ENCODE measurements at places on chromosomes 12 and 14.

DNA sequence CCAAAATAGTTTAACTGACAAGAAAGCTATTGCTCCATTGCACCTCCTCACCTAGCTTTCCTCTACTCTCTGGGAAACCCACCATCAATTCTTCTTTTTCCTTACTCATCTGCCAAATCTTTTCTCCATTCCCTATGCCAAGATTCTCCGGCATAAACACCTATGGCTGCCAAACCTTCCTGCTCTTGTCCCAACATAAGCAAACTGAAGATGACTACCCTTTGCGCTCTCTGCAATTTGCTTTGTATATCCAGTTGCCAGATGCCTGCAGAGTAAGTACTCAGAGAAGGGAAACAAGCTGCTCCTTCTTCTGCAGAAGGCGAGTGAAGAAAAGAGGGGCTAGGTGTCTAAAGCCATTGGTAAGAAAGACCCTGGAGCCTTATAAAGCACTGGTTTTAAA, 11.5 kb downstream of the PTGER2 start:
- no peak for DNase-seq

DNA sequence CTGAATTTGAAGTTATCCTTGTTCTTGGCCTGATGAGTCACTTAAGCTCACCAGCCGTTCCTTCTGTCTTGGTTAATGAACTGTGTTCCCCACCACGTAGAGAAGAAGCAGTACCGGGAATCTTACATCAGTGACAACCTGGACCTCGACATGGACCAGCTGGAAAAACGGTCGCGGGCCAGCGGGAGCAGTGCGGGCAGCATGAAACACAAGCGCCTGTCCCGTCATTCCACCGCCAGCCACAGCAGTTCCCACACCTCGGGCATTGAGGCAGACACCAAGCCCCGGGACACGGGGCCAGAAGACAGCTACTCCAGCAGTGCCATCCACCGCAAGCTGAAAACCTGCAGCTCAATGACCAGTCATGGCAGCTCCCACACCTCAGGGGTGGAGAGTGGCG, 68.2 kb downstream of the FRMD6 start:
- DNase-seq = no peak

- no peak for DNase-seq
Observed at GRCh38 chr12:132204063-132204792, 60.0 kb downstream of the NOC4L start.

GRCh38 chr12:124525455-124525854, 42.0 kb downstream of the NCOR2 start:
- no peak for DNase-seq

GRCh38 chr14:57519043-57519442, 25.4 kb upstream of the CCDC198 start:
- DNase-seq = no peak

GRCh38 chr14:24351517-24351916, 11.7 kb upstream of the RIPK3 start:
- DNase-seq = no peak

DNA sequence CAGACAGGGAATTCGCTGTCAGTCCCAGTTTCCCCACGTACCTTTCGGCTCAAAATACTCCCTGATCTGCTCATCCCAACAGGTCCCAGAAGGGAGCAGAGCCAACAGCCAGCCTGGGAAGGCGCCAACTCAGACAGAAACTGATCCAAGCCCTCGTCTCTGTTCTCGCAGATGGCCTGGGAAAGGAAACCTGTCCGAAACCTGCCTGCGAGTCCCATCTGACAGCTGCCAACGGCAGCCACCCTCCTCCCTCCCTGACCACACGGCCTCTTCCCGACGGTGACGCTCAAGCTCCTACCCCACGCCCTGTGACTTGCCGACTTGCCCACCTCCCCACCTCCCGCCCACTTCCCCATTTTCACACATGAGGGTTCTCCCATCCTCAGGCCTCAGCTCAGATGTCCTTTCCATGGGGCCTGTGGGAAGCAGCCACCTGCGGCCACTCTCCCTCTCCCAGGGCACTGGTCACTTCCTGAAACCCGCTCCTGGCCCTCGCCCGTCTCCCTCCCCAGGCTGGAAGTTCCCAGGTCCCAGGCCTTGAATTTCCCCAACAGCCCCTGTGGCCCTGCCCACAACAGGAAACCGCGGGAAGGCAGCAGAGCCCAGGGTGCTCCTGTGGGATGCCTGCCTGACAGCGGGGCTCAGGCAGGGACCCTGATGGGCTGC, 60.9 kb upstream of the FBRSL1 start:
- DNase-seq = no peak

GRCh38 chr12:121490401-121491281, 90.2 kb downstream of the KDM2B start:
- DNase-seq = no peak
